ENCODE measurements at places on chromosomes 3 and 15.

DNA sequence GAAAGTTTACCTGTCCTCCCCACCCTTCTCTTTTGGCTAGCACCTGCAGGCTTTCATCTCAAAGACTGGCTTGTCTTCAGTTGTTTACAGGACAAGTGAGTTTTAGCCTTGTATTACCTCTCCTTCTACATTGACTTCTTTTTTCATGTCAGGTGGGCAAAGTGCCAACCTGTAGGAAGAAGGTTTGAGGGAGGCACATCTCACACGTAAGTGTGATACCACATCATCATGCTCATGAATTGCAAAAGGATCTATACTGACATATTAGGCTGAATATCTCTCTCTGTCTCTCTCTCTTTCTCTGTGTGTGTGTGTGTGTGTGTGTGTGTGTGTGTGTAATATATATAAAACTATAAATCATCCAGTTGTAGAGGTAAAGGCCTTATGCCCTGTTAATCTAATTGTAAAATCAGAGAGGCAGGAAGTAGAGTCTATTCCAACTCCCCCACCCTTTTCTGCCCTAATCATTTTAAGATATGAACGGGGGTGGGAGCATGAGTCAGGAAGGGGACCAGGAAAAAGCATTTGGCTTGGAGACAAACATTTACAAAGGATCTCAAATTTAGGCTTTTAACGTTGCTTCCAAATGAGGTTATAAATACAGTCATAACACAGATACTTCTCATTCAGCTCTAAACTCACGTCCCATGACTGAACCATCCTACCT, 107.0 kb upstream of the PFN2 start:
- DNase-seq, result no peak

- DNase-seq, result no peak
Observed at GRCh38 chr3:116037954-116038911, 407.1 kb downstream of the LSAMP start.

DNA sequence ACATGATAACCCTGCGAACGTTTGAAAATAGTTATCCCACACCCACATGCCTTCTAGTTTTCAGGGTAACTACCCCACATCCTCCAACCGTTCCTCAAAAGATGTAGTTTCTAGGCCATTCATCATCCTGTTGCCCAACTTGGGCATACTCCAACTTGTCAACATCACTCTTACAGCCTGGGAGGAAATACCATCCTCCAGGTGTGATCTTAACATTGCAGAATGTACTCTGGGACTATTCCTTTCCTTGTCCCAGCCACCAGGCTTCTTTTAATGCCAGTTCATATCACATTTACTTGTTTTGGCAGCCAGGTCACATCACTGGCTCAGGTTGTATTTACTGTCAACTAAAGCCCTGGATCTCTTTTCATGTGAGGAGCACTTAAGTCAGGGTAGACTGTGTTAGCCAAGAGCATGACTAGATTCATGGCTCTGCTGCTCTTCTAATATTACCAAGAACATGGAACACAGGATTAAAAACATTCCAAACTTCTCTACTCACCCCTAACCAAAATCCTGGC, 4.0 kb upstream of the DENND6A start:
- no peak for DNase-seq

- no peak for DNase-seq
Observed at GRCh38 chr3:184770541-184770940, 41.4 kb upstream of the VPS8 start.

GRCh38 chr3:81788610-81789009, 27.2 kb upstream of the GBE1 start:
- DNase-seq, result no peak

DNA sequence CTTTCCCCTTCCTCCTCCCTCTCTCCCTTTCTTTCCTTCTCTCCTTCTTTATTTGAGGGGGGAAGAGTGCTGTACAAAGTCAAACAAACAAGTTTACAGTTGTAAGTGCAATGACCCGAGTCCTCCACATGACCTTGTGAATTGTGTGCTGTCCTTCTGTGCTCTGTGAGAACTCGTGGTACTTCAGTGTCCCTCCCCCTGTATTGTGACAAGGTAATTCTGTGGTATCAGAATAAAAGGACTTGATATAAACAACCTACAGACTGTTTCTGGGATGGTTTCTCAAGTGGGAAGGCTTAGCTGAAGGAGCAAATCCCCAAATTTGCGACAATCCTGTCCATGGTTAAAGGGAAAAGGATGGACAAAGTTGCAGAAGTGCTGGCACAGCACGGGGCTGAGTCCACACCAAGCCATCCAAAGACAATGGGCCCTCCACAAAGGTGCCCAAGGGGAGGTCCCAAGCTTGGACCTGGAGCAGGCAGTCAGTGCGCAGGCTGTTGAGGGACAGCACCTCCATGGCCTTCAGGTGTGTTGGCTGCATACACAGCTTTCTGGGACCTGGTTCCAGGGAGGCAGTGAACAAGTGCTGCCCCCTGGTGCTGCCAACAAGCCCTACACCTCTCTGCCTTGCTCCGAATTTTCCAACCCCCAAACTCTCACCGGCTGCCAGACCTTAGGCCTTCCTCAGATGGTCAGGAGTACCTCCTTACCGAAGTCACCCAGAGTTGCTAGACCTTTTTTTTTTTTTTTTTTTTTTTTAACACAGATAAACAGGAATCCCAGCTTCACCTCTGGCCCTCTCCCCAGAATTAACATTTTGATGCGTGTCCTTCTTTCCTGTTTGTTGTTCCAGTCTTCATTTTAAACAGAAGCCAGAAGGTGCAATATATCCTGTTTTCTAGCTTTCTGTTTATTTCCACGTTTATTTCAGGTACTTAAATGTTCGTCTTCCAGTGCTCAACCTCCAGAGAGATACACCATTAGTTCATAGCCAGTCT, 2.6 kb upstream of the APEH start:
- DNase-seq, result peak; percentile 82

DNA sequence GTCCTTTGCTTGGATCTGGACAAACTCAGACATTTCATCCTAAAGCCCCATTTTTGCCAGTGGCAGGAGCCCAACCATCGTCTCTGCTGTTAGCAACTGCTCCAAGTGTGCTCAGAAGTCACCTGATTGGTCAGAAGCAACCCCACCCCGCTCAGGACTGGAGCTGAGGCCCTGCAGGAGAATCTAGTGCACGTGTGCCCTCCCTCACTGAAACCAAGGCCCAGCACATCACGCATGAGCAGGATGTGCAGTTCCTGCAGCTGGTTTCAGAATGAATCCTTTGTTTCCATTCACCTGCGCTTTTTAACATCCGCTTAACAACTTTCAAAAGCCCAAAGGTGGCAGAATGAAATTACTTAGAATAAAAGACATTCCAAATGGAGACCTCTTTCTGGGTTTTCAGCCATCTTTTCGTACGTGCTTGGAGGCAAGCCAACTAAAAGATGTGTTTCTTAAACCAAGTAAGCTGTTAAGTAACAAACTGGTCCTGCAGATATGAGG, 81.2 kb downstream of the SRGAP3 start:
- no peak for DNase-seq

- DNase-seq, result no peak
Observed at GRCh38 chr3:165644331-165644730, 192.9 kb downstream of the BCHE start.

DNA sequence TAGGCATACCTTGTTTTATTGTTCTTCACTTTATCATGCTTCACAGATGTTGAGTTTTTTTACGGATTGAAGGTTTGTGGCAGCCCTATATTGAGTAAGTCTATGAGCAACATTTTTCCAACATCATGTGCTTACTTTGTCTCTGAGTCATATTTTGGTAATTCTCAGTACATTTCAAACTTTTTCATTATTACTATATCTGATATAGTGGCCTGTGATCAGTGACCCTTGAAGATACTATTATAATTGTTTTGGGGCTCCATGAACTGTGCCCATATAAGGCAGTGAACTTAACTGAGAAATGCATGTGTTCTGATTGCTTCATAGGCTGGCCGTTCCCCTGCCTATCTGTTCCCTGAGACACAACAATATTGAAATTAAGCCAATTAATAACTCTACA, 42.8 kb upstream of the NSMCE3 start:
- DNase-seq, result no peak

DNA sequence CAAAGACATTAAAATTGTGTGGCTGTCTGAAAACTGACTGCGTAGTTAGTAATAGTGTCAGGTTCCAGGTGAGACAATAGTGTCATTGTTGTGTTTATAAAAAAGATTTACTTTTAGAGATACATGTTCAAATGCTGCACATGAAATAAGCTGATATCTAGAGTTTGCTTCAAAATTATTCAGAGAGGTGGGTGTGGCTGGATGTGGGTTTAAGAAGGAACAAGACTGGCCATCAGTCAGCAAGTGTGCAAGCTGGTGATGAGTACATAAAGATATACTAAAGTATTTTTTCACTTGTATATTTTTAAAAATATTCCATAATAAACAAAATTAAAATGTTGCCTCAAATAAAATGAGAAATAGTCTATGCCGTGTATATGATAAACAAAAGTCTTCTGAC, 190.6 kb downstream of the ARRDC4 start:
- DNase-seq, result no peak
